EL (cell line): ENCODE measurements at places on chromosomes 7 and 10.

DNA sequence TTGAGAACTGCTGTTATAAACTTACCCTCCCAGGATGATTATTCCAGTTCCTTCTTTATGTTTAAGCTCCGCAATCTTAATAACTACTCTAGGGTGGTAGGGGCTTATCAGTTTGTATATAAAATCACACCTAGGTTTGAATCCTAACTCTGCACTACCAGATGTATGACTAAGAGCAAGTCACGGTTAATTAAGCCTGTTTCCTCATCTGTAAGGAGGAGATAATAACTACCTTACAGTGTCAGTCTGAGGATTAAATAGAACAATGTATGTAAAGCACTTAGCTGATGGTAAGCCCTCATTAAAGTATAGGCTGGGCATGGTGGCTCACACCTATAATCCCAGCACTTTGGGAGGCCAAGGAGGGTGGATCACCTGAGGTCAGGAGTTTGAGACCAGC, 9.2 kb downstream of the DNA2 start:
- no peak for DNase-seq

DNA sequence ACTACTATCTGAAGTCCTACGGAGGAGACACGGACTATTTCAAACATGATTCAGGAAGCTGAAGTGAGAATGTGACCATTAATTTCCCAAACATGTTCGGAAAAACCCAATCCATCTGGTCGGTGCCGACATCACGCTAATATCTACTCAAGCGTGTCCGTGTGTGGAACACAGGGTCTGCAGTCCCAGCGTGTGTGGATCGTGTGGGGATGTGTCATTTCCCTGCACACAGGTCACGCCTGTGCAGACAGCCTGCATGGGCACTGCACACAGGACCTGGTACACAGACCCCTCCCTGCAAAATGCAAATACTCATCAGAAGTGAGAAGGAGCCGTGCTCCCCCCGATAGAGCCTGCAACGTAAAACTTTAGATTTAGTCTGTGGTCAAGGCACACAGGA, 57.8 kb downstream of the CARD11 start:
- no peak for DNase-seq

DNA sequence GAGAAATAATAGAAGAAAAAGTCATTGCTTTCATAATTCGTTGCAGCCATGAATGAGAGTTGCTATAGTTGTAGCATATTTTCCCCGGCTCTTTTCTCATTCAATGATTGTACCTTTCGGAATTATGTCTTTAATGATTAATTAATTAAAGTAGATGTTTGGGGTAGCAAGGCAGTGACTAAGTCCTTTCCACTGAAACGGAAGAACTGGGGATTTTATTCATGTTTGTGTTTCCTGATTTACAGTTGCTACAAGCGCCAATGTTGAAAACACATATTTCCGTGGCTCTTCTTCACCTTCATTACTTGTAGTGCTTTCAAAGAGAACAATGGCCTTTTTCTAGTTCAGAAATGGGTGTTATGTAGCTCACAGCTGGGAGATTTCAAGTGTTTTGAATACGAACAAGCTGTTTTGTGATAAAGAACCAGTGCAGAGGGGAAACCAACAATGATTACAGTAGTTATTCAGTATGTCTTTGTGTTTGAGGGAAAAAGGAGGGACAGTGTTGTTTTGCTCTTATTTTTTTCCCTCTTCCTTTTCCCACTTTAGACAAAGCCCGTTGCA, 153.5 kb downstream of the NSUN6 start:
- DNase-seq = no peak

DNA sequence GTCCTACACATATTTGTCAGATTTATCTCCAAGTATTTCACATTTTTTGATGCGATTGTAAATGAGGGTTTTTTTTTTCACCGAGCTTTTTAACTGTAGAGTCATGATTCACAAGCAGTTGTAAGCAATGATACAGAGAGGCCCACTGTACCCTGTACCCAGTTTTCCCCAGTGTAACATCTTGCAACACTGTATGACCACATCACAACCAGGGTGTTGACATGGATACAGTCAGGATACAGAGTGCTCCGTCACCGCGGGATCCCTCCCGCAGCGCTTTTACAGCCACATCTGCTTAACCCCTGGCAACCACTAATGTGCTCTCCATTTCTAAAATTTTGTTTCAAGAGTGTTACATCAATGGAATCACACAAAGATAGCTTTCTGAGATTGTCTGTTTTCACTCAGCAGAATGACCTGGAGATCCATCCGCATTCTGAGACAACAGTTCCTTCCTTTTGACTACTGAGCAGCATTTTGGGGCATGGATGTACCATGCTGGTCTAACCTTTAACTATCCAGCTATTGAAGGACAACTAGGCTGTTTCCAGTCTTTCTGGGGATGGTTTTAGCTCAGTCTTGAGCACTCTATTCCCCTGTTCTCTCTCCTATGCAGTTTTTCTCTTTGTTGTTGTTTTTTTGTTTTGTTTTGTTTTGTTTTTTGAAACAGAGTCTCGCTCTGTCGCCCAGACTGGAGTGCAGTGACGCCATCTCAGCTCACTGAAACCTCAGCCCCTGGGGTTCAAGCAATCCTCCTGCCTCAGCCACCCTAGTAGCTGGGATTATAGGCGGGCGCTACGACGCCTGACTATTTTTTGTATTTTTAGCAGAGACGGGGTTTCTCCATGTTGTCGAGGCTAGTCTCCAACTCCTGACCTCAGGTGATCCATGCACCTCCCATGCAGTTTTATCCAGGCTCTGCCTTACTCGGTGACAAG, 25.9 kb downstream of the GPRIN2 start:
- peak; percentile 80 for DNase-seq

- DNase-seq = peak; percentile 90
These were observed 199.9 kb downstream of the EVX1 start for GRCh38 chr7:27442455-27442854.

GRCh38 chr7:27345164-27345887, 102.7 kb downstream of the EVX1 start:
- no peak for DNase-seq

DNA sequence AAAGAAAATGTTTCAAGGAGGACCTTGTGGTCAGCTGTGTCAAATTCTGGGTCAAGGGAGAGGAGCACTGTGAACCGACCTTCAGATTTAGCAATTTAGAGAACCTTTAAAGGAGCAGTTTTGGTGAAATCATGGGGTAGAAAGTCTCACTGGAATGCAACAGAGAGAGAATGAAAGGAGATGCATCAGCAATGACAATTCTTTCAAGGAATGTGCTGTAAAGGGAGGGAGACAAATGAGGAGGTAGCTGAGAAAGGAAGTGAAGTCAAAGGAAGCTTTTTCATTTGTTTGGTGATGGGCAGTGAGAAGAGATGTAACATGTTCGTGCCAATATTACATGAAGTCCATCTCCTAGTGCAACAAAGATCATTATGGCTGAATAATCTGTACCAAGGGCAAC, 166.0 kb downstream of the TSPAN12 start:
- DNase-seq = no peak

GRCh38 chr7:85750454-85750949, 563.6 kb upstream of the SEMA3D start:
- peak; percentile 56 for DNase-seq

DNA sequence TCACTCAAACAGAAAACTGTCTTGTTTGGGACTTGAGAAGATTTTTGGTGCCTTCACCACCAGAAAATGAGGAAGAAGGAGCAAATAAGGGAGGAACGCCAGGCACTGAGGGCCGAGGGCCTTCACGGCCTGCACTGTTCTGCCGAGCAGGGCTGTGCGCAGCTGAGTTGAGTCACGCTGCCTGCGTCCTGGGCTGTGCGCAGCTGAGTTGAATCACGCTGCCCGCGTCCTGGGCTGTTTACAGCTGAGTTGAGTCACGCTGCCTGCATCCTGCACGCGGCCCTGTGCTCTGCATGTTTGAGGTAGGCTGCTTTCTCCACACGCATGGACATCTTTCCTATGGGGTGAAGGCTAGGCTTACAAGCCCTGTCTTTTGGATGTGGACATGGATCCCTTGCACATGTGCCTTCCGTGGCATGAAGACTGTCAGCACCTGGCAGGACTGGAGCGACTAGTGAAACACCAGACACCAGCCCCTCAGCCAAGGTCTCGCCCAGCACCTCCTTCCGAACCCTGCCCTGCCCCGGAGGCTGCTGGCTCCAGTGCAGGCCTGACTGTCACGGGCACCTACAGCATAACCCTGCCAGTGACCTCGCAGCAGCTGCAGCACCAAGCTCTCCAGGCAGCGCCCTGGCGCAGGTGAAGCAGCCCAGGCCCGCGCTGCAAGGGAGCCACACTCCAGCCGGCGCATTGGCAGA, 96.7 kb downstream of the HTR5A start:
- peak; percentile 96 for DNase-seq

DNA sequence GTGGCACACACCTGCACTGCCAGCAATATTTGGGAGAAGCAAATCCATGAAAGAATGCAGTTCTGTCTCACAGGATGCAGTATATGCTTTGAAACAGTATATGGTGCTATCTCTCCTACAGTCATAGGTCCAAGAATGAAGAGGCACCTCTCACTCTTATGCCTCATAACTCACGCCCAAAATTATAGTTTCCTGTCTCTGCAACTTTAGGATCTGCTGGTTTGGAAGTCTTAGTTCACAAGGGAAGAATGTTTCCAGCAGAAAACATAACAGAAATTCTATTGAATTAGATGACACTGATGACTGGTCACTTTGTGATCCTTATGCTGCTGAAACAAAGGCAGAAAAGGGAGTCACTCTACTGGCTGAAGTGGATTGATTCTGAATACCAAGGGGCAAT, 5.7 kb downstream of the C10orf67 start:
- peak; percentile 73 for DNase-seq

- DNase-seq = no peak
These were observed 336.8 kb downstream of the LRRTM3 start for GRCh38 chr10:67262675-67263074.

GRCh38 chr7:99562832-99563231, 4.4 kb downstream of the ZNF655 start:
- DNase-seq = peak; percentile 99

DNA sequence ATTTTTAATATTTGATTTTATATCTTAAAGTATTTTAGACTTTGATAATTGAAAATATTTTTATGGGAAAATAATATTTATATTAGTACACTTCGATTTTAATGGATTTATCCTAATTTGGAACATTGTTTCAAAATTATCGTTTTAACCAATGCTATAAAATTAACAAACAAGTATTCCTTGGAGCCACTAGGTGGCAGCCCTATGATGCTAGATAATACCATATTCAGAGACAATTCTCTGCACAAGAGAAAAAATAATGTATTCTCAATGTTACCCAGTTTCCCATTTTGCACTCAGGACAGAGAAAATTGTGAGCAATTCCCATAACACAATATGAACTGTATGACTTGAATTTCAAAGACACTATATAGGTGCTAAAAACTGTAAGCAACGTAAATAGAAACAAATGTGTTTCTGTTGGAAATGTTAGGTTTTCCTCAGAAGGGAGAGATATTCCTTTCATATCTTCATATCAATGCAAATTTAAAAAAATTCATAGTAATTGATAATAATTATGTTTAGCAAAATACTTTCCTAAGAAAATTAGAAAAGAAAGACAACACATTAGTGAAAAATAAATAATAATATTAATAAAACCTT, 237.8 kb downstream of the SEMA3E start:
- peak; percentile 41 for DNase-seq

DNA sequence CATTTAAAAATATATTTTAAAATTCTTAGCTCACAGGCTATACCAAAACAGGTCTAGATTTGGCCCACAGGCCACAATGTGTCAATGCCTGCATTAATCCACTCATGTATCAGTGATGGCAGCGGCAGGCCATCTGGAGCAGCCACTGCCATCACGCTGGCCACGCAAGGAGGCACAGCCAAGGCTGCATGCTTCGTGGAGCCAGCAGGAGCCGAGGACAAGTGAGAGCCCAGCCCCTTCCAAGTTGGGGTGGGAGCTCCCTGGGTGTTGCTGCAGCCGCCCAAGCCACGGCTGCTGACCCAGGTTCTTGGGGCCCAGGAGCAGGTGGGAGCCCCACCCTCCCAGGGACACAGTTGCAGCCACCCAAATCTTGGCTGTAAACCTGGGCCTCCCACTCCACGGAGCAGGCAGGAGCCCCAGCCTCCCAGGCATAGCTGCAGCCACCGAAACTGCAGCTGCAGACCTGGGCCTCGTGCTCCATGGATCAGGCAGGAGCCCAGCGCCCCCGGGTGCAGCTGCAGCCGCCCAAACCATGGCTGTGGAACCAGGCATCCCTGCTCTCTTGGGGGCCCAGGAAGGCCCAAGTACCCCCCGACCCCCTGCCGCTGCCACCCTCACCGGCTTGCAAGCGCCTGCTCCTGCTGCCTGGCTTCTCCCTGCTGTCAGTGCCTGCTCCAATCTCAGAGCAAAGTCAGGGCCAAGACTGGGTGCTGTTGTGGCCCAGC, 87.3 kb upstream of the CACUL1 start:
- DNase-seq = no peak

- no peak for DNase-seq
These were observed 316.5 kb upstream of the PHF14 start for GRCh38 chr7:10657201-10657600.

GRCh38 chr10:123157210-123157609, 3.0 kb downstream of the BUB3 start:
- peak; percentile 67 for DNase-seq

GRCh38 chr7:50321487-50322067, 17.1 kb downstream of the IKZF1 start:
- DNase-seq = no peak

GRCh38 chr7:150937848-150938561, 40.1 kb downstream of the KCNH2 start:
- DNase-seq = peak; percentile 42

DNA sequence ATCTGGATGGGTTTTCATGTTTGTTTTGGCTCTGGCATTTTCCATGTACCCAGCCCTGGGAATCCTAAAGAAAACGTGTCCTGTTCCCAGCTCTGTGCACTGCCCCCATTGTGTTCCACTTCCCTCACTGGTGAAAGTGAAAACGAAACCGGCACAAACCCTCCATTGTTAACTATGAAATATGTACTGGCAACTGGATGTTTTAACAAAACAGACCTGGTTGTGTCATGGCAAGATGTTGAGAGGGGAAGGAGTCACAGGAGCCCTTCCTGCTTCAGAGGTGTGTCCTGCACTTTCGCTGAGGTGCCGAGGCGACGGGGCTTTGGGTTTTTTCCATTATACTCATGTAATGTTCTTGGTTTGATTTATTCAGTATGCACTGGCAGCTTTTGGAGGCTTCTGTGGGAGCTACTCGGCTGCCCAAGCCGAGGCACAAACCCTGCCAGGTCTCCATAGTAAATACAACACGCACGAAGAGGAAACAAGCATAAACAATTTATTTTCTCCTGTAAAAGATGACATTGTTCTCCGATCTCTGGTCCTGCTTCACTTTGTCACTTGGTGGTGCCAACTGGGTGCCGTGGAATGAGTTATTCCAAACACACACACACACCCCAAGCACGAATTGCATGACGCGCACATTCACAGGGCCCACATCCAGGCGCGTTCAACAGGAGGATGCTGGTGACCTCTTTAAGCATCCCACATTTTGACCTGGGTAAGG, 118.2 kb downstream of the CDK6 start:
- peak; percentile 57 for DNase-seq

GRCh38 chr7:112886208-112886607, 96.0 kb upstream of the TMEM168 start:
- DNase-seq = no peak

DNA sequence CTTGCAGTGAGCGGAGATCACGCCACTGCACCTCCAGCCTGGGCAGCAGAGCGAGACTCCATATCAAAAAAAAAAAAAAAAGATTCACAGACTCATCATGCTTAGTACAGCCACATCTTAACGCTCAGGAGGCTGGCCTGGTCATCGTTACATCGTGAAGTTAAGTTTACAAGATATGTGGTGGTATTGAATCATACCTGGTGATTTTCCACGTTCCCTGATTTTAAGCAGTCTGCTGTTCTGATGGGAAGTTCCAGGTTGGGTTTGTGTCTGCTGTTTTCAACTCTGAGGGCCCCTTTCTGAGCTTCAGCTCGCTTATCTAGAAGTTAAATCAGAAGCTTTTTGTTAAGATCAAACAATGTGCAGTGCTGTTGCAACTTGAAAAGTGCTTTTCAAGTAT, 6.9 kb downstream of the PPP2R2D start:
- no peak for DNase-seq
